ENCODE measurements at places on chromosomes 6 and 20.

- no peak for DNase-seq
Observed at GRCh38 chr6:123967905-123968304, 164.2 kb downstream of the NKAIN2 start.

DNA sequence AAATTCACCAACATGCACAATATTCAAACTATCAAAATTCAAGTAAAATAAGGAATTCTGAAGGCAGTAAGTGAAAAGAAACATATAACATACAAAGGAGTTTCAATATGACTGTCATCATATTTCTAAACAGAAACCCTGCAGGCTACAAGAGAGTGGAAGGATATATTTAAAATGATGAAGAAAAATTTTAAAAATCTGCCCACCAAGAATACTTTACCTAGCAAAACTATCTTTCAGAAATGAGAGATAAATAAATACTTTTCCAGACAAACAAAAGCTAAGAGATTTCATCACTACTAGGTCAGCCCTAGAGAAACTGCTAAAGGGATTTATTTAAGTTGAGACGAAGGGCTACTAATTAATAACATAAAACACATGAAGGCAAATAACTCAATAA lies 73.8 kb upstream of the MANEA start:
- no peak for DNase-seq

GRCh38 chr6:22145376-22145775 lies 151.5 kb downstream of the PRL start:
- DNase-seq = no peak

DNA sequence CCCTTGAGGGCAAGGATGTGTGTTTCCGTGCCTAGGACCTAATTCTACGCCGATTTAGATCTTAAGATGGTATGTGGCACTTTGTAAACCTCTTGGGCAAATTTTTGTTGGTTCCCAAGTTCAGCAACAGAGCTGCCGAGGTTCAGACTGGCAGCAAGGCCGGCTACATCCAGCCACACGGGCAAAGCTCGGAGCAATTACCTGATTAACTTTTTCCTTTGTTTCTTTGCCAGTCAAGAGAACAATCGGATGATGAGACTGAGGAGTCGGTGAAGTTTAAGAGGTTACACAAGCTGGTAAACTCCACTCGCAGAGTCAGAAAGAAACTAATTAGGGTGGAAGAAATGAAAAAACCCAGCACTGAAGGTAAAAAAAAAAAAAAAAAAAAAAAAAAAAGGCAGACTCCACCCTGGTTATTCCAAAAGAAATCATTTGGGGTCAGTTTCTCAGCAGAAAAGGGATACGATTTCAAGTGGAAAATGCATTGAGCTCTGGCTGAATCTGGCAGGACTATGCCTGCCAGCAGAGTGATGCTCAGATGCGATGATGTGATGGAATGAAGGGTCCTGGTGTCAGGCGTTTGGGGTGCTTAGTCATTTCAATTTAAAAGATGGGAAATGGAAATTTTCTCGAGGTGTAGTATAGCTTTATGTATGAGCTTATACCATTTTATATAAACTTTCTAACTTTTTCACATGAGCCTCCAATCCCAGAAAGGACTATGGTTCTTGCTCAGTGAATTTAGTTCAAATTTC lies 171.6 kb downstream of the SASH1 start:
- DNase-seq = no peak

Data from D721Med (cell line).